ENCODE measurements at places on chromosomes 6 and 20.

- DNase-seq: no peak
Observed at GRCh38 chr6:113662688-113663333, 194.3 kb upstream of the MARCKS start.

DNA sequence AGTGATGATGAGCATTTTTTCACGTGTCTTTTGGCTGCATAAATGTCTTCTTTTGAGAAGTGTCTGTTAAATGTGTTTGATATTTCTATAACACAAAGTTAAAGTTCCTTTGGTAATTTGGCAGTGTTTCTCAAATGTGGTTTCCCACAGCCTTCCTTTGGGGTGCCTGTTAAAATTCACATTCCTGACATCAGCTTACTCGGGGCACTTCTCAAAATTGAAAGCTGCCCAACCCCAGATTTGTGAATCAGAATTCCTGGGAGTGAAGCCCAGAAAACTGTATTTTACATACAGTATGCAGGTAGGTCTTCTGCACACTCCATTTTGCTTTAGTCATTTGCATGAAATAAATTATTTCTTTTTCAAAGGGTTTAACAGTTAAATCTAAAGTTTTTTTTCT lies 207.9 kb downstream of the GMPR start:
- DNase-seq: no peak

DNA sequence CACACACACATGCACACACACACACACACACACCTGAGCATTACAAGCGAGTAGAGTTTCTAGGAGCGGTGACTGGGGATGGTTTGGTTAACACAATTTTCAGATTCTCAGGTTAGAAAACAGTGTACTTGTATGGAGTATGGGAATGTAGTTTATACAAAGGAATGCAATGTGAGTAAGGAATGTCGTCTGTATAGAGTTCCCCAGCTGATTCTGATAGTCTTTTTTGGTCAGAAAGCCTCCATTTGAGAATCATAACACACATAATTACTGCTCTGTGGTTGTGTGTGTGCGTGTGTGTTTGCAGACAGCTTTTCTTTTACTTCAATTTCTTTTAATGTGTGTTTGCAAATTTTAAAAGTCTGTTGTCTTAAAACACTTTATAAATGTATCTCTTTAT lies 93.2 kb downstream of the MYO6 start:
- no peak for DNase-seq

DNA sequence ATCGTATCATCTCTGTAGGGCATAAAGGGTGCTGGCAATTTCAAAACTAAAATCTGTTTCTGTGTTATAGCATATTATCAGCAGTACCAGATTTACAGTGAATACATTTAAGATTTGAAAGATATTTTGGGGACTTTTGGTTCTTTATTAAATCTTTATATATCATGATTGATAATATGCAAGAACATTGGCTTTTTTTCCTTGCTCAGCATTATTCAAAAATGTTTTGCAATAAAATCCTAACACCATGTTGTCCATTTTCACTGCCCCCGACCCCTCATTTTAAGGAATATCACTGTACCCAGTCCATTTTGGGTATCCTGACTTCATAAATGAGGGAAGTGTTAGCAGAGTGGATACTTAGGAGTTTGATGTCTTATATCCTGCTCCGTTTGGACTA lies 16.3 kb downstream of the FARS2 start:
- DNase-seq: no peak

GRCh38 chr20:826695-827323 lies 6.7 kb upstream of the FAM110A start:
- no peak for DNase-seq

GRCh38 chr6:107154131-107154800 lies 39.0 kb upstream of the BEND3 start:
- no peak for DNase-seq

DNA sequence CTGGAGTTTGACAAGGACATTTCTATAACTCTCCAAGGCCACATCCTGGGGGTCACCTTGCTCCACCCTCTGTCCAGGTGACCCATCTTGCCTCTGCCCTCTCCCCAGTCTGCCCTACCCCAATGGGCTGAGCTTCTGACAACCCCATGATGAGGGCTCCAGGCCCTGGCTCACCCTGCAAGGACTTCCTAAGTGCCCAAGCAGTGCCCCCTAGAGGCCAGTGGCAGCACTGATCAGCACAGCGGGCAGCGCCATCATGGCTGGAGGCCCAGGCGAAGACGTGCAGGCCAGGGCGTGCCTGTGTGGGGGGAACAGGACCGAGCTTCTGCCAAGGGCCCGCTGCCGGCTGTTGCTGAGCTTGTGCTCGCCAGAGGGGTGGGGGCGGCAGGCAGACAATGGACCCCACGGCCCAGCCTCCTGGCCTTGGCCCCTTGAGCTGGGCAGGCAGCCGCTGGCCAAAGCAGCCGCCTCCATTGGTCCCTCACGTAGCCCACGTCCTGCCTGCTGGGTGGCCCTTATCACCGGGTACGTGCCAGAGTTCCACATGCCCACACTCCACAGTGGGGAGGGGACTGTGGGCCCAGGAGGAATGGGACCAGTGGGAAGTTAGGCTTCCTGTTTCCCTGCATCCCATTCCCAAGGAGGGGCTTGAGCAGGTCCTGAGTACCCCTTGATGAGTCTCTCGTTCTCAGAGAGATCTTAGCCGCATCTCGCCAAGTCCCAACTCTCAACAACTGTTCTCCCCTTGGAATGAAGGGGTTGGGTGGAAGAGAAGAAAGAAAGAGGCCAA lies 64.3 kb downstream of the MRPL14 start:
- DNase-seq: no peak

DNA sequence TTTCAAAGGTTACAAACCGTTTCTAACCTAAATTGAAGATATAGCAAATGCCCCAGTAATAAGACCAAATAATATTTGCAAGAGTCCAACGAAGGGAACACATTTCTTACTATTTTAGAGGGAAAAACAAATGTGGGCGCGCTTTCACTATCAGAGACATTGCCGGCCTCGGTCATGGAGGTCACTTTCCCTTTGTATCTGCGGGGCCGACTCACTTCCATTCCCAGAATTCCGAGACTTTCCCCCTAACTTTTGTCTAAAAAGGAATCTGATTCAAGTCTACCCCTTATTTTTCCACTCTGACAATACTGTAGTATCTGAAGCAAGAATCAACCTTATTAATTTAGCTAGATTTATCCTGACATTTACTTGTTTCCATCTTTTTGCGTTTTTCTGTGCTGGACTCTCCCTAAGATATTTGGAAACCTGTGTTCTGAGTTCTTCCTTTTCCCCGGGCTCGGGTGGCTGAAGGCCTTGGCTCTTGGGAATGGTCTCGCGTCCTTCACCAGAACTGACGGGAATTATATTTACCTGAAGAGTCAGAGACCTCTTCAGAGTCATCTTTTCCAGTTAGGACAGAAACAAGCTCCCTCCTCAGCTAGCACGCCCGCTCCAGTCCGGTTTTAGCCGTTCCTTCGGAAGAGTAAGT lies 71.8 kb upstream of the ZNF184 start:
- DNase-seq: no peak

DNA sequence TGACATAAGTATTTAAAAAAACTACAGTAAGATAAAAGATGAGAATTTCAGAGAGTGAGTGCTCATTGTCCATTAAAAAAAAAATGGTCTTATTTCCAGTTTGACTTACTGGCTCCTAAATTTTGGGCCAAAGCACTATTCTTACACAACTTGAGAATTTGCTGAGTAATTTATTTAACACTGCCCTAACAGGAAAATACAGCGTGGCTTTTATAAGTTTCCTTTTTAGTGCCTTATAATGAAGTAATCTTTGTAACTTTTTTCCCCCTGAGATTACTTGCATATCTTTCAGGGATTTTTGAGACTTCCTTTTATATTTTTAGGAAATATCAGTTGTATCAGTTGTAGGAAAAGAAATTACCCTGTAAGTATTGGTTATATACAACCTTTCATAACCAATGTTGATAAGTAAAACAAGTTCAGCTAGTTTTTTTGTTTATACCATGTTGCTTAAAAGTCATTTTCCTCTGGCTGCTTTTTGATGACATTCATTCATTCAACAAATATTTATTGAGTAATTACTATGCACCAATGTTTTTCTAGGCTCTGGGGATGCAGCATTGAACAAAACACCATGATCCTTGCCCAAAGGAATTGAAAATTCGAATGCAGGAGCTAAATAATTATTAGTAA lies 106.4 kb upstream of the SGK1 start:
- DNase-seq: no peak

GRCh38 chr20:46523108-46523507 lies 9.7 kb upstream of the ZNF334 start:
- no peak for DNase-seq

- no peak for DNase-seq
Observed at GRCh38 chr20:40991181-40991889, 37.3 kb upstream of the TOP1 start.

DNA sequence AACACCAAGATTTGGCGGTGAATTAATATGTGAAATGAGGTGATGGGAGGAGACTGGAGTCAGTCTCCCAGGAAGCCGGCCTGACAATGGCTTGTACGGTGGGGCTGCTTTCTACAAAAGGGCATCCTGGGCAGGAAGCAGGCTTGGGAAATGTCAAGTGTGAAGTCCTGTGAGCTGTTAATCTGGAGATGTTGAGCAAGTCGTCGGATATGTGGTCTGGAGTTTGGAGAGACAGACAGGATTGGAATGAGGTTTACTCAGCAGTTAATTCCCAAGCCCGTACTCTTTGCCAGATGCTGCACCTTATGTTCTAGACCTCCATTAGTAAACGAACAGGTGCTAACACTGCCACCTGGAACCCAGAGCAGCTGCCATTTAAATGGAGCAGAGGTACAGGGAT lies 107.7 kb upstream of the FOXC1 start:
- DNase-seq: no peak

DNA sequence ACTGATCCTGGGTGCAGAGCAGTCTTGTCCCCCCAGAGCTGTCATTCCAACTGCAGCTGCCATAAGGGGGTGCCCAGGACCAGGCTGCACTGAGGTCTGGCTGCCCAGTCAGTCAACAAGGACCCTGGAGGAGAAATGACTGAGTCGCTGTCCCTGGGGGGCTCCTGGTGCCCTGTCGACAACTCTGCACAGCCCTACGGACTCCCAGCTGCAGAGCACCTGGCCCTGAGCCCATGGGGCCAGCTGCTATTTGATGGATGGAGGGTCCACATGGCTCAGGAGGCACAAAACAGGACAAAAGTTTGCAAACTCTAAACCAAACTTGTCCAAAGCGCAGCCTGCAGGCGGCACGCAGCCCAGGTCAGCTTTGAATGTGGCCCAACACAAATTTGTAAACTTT lies 46.3 kb upstream of the RPS6KA2 start:
- no peak for DNase-seq

DNA sequence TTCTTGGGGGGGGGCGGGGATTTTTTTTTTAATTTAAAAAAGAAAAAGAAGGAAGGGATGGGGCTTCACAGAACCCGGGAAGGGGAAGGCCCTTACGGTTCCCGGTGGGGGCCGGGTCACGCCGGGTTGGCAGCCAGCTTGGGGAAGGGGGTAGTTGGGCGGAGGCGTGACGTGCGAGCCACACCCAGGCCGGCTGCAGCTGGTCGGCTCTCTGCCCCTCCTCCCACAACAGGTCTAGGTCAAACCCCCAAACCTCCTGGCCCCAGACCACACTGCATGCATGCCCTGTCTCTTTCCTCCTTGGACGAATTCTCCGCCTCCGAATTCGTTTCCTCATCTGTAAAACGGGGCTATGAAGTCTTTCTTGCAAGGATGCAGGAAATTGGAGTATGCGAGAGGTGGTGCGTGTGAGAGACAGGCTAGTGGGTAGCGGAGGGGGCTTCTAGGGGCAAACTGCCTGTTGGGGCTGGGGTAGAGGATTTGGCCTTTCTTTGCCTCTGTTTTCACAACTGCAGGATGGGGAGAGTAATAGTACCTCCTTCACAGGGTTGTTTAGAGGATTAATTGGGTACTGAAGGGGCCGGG lies 828 bp downstream of the HCK start:
- DNase-seq: no peak

DNA sequence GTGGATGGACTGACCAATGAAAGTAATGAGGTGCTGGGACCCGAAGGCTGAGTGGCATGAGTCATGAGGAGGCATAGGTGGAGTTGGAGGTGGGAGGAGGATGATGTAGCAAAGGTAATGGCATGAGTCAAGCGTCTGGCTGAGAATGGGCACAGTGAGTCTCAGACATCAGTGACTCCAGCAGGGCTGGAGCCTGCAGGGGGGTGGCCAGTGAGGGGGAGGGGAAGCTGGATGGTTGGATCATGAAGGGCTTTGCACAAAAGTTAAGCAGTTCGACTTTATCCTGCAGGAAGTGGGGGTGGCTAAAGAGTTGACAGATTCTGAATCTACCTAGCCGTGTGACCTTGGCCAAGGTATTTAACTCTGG lies 99.0 kb upstream of the IYD start:
- DNase-seq: no peak

GRCh38 chr20:59805786-59806577 lies 127.5 kb downstream of the SYCP2 start:
- DNase-seq: no peak

DNA sequence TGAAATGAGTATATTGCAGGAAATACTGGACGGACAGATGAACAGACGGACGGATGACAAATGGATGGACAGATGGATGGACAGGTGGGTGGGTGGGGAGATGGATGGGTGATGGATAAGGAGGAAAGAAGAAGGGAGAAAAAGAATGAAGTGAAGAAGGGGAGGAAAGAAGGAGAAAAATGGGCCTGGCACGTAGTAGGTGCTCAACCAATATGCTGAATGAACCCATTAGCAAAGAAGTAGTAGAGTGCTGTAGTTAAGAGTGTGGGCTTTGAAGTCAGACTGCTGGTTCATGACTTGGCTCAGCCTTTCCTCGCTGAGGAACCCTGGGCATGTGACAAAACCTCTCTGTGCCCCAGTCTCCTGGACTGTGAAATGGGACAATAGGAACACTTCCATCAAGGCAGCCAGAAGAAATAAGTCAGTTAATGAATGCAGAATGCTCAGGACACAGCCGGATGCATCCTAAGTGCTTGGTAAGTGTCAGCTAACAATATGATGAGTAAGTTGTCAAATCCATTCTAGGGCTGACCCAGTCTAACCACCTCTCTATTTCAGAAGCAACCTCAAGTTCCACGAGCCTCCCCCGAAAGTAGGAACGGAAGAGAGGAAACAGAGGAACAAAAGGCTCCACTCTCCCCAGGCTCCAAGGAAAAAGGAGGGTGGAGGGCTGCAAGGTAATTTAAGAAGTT lies 37.9 kb downstream of the PREX1 start:
- no peak for DNase-seq

DNA sequence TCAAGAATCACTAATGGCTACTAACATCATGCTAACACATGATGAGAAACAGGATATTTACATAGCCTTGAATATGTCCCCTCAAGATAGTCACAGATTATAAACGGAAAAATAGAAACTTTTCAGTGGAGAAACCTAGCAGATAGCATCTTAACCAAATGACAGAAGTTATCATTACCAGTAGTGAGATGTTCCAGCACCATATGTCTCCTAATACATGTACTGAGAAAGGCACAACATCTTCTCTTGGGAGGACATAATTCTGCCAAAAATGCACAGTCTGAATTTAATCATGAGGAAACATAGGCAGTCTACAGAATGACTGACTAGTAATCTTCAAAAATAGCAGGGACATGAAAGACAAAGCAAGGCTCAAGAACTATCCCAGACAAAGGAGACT lies 19.9 kb upstream of the PRIM2 start:
- DNase-seq: no peak

- DNase-seq: no peak
Observed at GRCh38 chr6:88177961-88178464, 11.9 kb upstream of the CNR1 start.

Measured in activated naive CD4-positive, alpha-beta T cell (primary cell).